ENCODE measurements at places on chromosomes 7 and 10. TPM values are rescaled to one million over a fixed set of nuclear protein-coding genes. Genes with fewer than 3 reads are reported as not detected.

FRMD4A gene
- 29.1 TPM for total RNA-seq

VPS50 gene
- total RNA-seq = 25.5 TPM

GRM3 gene
- total RNA-seq = 0.04 TPM

TLX1 gene
- total RNA-seq = not detected

DNA sequence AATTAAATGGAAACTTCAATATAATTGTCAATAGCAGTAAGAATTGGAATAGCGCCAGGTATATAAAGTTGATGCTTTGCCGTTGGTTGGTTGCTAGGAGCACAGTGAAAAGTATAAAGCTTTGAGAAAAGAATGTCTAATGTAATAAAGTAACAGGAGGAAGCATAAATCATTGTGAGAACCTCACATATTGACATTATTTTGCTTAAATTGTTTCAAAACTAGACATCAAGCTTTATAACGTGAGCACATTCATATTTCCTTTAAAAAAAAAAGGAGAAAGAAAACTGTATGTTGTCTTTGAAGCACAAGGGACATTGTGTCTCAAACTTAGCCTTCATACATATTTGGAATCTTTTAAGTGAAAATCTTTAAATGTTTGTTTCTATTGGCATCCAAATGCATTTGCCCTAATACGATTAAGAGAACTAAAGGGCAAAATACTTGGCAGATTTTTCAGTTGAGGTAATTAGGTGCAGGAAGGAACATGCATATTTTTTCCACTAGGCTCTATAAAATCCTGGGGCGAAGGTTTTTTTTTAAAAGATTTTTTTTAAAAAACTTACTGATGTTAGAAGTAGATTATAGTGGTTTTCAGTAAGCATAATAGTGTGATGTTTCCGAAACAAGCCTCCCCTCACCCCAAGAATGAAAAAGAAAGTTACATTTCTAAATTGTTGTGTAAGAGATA, 92.4 kb downstream of the ARID5B start:
- peak; percentile 78 for DNase-seq

- no peak for DNase-seq
Measured at GRCh38 chr7:128022631-128023532, 8.4 kb downstream of the LRRC4 start.

DNA sequence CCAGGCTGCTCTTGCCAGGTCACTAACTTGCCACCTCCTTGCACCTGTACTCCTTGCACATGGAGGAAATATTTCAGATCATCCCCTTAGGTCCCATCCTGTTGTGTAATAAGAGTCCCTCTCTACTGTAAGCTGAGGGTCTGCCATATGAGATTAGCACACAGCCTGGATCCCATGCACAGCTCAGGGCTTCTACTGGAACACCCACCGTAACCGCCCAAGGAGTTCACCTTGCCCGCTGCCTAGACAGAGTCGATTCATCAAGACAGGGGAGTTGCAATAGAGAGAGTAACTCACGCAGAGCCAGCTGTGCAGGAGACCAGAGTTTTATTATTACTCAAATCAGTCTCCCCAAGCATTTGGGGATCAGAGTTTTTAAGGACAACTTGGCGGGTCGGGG, 694.4 kb upstream of the C7orf33 start:
- DNase-seq = no peak

GBX1 gene
- total RNA-seq = 0.44 TPM

GRCh38 chr10:98444314-98445006, 2.3 kb downstream of the HPS1 start:
- peak; percentile 39 for DNase-seq

IFIT1B gene
- 1.1 TPM for total RNA-seq

ENKUR gene
- total RNA-seq = 0.04 TPM

DNA sequence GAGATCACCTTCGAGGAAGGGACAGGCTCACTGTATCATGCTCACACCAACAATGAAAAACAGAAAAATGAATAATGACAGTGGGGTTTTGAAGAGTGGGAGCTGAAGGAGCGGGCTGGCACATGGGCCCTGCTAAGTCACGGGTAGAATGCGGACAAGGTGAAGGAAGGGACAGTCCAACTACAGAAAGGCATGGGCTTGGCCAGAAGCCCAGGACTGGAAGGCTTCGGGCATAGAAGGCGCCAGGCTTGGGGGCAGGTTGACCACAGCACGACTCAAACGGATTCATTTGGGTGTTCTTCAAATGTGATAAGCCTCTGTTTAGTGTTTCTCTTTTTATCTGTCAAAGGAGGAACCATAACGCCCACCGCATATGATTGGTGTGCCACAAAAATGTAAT, 509.5 kb downstream of the CCSER2 start:
- no peak for DNase-seq

FAM25A gene
- not detected for total RNA-seq
